GM12865 (cell line): ENCODE measurements at places on chromosomes 6 and 20.

- peak; percentile 56 for DNase-seq
These were observed 90.9 kb downstream of the DTD1 start for GRCh38 chr20:18678549-18679419.

GRCh38 chr6:127538750-127539264 lies 19.7 kb upstream of the MTCL3 start:
- no peak for DNase-seq

DNA sequence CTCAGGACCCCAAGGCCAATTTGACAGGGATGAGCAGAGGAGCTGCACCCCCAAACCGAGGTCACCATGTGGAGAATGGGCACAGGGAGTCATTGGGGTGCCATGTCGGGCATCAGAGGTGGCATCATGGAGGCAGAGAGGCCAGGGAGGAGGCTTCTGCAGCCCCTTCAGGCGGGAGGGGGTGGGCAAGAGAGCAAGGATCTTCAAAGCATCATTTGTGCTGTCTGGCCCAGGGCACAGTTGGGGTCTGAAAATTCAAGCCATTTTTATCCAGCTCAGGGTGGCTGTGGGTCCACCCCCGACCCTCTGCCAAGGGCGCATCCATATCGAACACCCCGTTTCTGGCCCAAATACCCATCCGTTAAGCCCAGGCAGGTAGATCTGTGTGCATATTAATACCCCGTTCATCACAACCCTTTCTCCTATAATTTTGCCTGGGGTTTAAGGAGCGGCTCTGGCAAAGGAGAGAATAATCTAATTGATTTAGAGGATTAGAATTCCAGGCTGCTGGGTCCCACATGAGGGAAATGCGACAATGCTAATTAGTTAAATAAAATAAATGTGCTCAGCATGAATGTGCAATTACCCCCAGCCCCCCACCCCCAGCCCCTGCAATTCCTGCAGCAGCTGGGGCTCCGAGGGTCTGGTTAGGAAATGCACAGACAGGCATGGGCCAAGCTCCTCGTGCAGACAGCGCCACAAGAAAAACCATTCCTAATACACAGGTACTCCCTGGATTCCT lies 31.9 kb downstream of the VSTM2L start:
- no peak for DNase-seq

DNA sequence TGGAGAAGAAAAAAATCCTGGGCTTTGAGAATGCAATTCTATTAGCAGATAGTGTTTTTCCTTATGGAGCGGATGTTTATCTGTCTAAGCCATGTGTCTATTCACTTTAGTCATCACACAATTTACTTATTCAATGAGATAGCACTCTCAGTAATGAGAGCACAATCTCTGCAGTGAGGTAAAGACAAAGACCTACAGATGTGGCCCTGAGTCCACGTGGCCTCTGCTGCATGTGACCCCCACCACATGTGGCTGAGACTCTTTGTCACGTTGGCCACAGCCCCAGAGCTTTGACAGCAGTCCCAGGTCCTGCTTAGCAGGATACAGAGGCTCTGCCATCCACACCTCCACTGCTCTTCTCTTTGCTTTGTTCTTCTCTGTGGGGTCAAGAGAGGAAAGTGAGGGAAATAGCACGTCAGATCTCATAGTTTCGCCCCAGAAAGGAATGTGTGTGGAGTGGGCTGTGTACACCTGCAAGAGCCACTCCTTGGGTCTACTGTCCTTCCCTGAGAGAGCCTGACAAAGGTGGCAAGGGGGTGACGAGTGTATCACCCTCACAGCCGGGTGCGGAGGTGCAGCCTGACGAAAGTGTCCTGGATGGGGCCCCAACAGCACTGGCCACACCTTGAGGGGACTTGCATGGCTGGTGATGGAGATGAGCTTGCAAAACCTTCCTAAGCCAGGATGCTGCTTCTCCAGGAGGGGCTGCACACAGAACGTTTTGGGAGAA lies 40.7 kb downstream of the ZNF831 start:
- DNase-seq = no peak

DNA sequence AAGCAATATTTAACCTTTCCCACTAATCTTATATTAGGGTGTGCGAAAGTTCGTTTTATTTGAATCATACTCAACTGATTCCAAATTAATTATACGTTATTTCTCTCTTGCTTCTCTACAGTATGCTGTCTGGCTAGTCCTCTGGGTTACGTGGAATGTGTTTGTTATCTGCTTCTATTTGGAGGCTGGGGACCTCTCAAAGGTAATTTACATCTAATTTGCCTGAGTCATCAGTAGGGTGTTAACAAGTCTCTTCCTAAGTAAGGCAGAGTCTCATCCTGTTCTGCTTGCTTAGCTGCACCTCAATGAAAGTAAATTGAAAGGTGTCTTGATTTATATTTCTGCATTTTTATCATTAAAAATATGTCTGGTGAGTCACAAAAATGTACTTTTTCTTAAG lies 551.5 kb downstream of the NKAIN2 start:
- DNase-seq = no peak

DNA sequence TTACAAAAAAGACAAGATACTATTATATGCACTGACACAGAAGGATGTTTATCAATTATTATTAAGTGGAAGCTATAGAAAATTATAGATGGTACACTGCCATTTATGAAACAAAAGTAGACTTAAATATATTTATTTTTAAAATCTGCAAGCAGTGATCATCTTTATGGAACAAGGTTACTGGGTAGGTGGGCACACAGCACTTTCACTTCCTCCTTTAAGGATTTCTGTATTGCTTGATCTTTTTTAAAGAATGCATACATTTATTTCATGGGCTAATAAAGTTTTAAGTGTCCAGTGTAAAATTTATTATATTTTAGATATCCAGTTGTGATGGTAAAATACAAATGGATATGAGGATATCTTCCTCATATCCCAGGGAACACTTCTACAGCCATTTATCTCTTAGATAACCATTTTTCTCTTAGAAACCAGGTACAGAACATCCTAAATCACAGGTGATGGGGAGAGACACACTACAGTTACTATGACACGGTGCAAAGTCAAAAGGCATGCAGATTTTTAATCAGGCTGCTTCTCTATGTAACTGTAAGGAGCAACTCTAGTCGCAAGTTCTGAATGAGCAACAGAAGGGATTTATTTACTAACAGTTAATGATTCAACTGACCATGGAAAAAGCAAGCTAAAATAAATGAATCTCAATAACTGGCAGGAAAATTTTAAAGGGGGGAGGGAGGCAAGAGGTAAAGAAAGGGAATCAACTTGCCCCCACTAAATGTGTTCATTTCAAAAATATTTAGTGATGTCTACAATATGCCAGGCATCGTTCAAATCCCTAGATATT lies 2.2 kb downstream of the FBXL4 start:
- DNase-seq = no peak

DNA sequence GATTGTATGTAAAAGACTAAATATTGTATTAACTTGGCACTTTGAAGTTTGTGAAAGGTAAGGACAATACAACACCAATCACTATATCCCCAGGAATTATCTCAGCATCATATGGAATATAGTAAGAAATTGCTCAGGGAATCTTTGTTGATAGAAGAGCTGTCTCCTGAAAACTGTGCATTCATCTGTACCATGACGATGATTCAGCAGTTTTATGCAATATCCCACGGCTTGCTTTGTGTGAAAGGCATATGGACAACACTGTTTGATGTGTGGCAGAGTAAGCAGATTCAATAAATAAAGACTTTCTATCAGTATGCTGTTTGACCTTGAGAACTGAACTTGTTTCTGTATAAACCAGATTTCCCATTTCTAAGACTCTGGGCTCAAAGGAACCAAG lies 147.5 kb upstream of the PLN start:
- no peak for DNase-seq

- DNase-seq = no peak
These were observed 99.7 kb downstream of the IRF4 start for GRCh38 chr6:491233-491632.

- no peak for DNase-seq
These were observed 20.5 kb downstream of the PERP start for GRCh38 chr6:138086573-138087196.

- DNase-seq = no peak
These were observed 4.1 kb downstream of the BMP7 start for GRCh38 chr20:57262301-57262700.

- no peak for DNase-seq
These were observed 289.9 kb upstream of the ZFP64 start for GRCh38 chr20:52481443-52481842.

DNA sequence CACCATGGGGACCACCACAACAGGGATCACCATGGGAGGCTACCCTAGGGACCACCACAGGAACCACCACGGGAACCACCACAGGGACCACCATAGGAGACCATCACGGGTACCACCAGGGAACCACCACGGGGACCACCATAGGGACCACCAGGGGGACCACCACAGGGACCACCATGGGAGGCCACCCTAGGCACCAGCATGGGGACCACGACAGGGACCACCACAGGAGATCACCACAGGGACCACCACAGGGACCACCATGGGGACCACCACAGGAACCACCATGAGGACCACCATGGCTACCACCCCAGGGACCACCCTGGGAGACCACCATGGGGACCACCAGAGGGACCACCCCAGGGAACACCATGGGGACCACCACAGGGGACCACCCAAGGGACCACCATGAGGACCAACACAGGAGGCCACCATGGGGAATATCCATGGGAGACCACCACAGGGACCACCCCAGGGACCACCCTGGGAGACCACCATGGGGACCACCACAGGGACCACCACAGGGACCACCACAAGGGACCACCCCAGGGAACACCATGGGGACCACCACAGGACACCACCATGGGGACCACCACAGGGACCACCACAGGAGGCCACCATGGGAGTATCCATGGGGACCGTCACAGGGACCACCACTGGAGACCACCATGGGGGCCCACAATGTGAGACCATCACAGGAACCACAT lies 67.6 kb upstream of the MPC1 start:
- DNase-seq = no peak

DNA sequence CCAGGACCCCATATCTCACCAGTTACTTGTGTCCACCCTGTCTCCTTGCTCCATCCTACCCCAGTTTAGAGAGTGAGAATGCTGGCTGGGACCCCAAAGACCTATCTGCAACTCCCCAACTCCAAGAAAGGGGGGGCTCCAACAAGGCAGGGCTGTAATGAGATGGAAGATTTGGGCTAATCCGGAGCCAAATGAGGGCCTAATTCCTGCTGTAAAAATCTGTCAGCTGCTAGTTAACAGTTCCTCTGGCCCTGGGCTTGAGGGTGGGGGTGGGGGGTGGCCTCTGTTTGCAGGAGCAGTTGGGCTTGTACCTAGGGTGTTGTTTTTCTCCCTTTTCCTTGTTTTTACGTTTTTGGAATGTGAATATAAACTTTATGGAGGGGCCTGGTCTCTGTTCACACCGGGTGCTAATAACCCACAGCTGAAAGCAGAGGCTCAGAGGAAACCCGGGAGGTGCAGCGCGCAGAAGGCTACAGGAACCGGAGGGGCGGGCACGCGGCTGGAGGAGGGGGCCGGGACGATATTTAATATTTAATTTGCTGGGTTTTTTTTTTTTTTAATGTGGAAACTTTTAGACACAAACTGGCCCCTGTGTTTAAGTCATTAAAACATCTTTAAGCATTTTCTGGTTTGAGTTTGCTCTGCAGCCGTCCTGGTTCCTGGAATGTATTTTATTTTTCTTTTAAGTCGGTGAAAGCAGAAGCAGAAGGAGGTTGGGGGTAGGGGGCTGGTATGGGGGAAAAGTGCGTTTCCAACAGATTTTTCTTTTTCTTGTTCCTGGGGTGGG lies 70.7 kb downstream of the NCR2 start:
- no peak for DNase-seq

DNA sequence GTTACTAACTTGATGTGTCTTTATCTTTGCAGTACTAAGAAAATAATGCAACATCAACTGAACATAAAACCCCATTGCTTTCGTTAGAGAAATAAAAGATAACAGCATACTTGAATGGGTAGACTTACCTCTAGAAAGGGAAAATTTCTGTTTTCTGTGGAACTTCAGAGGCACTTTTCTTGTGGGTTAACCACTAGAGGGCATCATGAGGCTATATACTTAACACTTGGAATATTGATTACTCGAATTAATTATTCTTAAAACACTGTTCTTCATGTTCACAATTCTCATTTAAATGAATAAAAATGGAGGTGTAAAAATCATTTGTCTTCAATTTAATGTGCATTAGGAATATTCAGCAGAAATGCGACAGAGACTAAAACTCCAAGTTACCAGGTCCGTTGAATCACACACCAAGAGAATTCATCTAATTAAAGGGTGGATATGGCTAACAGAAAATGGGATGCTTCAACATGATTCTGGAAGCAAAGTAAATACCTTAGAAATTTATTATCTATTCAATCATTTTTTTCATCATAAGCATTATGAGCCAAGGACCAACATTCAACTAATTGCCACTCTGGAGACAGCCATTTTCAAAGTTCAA lies 330.8 kb upstream of the PREP start:
- DNase-seq = peak; percentile 61

DNA sequence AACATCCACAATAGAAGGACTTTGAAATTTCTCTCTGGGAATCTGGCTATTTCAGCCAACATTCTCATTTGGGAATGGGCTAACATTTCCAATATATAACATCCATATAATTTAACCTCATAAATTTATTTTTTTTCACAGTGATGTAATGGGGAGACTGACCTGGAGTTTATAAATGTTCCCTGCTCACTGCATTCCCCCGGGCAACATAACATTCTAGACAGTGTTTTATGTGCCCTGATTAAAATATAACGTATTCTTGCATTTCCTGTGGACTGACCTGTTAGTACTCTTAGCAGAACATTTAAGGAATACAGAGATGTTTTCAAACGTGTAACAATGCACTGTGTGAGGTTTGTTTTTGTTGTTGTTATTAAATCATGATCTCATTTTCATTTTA lies 20.9 kb downstream of the TSHZ2 start:
- DNase-seq = no peak

GRCh38 chr6:100554228-100554627 lies 89.5 kb upstream of the SIM1 start:
- no peak for DNase-seq

GRCh38 chr6:18326980-18327379 lies 60.2 kb upstream of the RNF144B start:
- no peak for DNase-seq

DNA sequence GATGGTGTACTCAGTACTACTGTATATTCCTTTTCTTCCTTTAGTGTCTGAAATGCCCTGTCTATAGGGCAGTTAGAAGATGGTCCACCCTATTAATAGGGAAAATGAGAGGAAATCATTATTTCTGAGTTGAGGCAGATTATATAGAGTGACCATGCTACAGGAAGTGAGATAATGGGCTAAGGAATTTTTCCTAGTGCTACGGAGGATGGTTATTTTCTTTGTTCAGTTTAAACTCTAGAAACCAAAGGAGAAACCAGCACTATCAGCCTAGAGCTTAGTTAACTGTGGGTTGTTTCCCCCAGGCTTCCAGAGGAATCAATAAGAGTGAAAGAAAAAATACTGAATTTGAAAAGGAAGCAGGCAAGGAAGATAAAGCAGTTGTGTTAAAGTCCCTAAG lies 474 bp downstream of the TSBP1 start:
- no peak for DNase-seq

- DNase-seq = no peak
These were observed 54.4 kb downstream of the SNRNP48 start for GRCh38 chr6:7644417-7644816.

GRCh38 chr6:39657355-39658135 lies 67.7 kb downstream of the KIF6 start:
- DNase-seq = no peak
